GOT3 (cell line): ENCODE measurements at places on chromosomes 11 and 22.
A peak's percentile ranks its signal among the peaks of the same experiment; 100 is the strongest.

DNA sequence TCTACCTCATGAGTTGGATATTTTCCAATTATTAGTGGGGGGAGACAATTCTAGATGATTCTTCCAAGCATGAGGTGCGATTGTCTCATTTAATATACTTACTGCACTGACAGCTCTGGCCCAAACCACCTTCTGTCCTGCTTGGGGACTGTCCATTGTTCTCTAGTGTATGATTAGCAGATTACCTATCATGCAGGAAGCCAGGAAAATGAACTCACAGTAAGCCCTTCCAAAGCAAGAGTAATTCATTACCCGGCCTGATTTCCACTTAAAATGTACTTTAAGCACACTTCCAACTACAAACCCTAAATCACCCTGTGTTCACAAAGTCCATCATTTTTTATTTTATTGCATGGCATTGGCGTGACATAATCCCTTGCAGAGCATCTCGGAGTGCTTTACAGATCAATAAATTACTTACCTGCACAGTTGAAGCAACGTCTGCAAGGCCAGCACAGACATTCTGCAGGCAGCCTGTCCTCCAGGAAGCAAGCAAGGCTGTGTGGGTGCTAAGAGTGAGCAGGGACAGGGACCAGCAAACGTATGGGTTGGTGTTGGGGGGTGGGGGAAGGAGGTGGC, 838.2 kb downstream of the NTM start:
- DNase-seq: no peak

DNA sequence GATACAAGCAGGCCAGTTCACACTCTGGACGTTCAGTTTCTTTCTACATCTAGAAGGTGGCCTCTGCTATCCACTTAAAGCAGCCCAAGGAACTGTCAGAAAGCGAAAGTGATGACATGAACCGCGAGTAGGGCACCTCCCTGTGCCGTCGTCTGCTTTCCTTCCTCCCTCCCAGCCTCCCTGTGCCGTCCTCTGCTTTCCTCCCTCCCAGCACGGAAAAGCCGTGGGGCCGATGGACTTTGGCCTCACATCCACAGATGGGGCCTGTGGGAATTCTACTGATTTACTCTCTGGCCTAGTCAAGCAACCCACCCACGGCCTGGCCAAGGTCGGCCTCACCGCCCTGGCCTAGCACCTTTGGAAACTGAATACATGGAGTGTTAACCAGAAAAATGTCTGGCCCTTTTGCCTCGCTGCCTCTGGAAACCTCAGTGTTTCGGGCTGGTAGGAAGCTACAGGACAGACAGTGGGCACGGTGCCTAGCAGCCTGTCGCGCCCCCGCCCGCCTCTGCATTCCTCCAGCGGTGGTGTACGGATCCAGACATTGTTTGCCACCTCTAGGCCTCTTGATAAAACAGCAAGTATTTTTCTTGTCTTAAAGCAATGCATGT, 14.2 kb downstream of the PEX26 start:
- DNase-seq: peak; percentile 44

DNA sequence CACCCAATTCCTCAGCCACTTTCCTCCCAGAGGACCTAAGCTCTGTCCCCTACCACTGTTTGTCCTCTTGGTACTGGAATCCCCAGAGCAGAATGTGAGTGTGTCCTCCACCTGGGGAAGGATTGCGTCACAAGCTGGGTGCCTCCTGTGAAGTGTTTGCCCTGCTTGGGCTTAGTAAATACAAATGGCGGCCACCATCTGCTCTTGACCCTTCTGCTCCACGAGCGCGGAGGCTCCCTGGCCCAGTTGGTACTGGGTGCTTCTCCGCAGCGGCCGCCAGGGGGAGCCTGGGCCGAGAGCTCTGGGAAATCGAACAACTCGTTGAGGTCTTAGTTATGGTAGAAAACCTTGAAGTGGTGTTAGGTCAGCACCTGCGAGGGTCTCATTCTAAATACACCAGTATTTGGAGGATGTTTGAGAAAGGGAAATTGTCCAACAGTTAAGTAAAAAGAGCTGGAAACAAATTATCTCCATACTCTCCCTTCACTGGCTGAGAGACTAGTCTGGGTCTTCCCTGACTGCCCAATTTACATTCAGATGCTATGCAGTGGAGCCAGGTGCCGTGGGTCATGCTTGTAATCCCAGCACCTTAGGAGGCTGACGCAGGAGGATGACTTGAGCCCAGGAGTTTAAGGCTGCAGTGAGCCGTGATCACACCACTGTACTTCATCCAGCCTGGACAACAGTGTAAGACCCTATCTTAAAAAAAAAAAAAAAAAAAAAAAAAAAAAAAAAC, 74.6 kb upstream of the TEAD1 start:
- no peak for DNase-seq

- DNase-seq: no peak
Observed at GRCh38 chr11:128448200-128448886, 139.0 kb downstream of the ETS1 start.

- DNase-seq: no peak
Observed at GRCh38 chr22:45478108-45478771, 24.4 kb upstream of the FBLN1 start.

DNA sequence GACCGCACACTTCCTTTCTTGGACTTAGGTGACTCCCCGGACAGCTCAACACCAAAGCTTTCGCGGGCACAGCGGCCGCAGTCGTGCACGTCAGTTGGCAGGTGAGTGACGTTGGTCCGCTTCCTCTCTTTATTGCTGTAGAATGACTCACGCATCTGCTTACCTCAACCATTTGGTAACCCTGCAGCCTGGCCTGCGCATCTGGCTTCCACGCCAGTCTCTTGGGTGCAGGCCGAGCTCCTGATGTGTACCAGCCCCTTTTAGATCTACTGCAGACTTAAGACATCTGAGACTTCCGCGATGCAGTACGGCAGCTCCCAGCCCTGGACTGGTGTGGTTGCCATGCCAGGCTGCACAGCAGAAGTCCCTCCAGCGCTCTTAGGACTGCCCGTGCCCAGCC, 12.4 kb upstream of the TRMU start:
- no peak for DNase-seq

- no peak for DNase-seq
Observed at GRCh38 chr11:18193010-18193409, 20.4 kb downstream of the MRGPRX4 start.
